ENCODE measurements at places on chromosomes 11 and 22.

DNA sequence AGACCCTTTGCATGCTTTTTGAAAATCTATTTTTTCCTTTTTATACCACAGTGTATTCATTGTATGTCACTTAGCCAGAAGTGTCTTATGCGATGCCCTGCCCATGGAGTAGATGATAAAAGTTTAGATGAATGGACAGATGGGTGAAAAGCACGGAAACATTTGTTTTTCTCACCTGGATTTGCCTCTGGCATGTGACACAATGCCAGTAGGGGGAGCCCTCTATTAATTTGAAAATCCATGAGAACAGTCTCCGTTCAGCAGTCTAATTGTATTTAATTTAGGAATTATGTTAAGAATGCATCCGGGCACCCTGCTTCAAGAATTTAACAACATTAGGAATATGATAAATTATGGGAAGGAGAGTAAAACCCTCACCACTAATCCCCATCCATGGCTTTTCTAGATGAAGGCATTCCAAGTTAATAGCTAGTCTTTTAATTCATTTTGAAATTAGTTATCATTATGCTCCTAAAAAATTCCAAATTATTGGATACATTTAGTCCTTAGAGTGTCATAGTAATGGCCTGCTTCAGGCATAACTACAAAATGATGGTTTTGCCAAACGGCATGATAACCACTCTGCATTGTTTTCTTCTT, 55.3 kb upstream of the ALKBH3 start:
- no peak for DNase-seq

- DNase-seq: no peak
Measured at GRCh38 chr11:10952872-10953271, 95.0 kb upstream of the ZBED5 start.

DNA sequence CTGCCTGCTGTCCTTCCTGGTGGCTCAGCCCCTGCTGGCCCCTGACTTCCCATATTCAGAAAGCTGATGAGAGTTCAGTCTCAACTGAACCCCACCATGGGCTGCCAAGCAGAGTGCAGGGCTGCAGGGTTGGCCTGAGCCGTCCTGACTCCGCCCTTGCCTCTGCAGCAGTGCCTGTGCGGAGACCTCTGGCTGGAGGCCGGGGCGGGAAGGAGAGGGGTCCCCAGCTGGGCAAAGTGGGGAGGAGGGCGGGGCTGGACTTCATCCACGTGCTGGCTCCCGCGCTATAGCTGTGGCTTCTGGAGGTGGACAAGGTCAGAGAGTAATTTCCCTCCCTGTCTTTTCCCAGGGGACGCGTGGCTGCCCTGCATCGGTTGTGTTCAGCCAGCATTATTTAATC, 13.6 kb downstream of the GLB1L3 start:
- no peak for DNase-seq

DNA sequence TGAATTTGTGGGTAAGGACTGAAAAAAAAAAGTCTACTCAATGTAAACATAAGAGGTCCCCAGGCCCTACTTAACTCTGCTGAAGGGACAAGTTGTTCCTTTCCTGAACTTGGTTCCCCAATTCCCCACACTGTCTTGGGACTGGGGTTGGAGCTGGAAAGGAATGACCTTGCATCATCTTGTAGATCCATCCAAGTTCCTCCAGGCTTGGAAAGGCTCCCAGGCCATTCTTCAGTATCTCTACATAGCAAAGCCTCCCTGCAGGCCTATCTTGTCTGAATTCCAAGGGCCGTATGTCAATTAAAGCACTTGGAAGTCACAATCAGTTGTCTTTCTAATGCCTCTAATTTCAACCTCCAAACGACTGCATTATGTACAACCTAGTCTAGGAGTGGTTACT, 361.2 kb downstream of the TMEM135 start:
- no peak for DNase-seq

GRCh38 chr11:38796281-38796680, 2198.2 kb upstream of the RAG2 start:
- DNase-seq: peak; percentile 17

- no peak for DNase-seq
Measured at GRCh38 chr11:125070699-125071254, 7.7 kb downstream of the SLC37A2 start.

DNA sequence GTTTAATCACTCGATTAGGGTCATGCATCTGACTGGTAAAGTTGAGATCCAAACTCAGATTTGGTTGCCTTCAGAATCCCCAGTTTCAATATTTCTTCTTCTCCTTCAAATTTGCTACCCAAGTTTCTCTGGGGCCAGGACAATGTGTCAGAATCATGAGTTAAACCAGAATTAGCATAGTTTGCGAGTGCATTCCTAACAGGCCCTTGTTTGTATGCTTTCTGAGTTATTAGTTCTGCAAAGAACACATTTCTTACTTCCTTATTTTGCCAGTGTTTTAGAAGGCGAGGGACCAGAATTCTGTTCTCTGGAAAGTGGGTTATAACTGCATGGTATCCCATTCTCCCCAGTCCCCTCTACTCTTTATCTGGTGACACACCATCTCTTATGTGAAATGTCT, 112.0 kb downstream of the ARL14EP start:
- DNase-seq: no peak

- no peak for DNase-seq
Measured at GRCh38 chr22:37472418-37473006, 13.7 kb downstream of the MFNG start.

DNA sequence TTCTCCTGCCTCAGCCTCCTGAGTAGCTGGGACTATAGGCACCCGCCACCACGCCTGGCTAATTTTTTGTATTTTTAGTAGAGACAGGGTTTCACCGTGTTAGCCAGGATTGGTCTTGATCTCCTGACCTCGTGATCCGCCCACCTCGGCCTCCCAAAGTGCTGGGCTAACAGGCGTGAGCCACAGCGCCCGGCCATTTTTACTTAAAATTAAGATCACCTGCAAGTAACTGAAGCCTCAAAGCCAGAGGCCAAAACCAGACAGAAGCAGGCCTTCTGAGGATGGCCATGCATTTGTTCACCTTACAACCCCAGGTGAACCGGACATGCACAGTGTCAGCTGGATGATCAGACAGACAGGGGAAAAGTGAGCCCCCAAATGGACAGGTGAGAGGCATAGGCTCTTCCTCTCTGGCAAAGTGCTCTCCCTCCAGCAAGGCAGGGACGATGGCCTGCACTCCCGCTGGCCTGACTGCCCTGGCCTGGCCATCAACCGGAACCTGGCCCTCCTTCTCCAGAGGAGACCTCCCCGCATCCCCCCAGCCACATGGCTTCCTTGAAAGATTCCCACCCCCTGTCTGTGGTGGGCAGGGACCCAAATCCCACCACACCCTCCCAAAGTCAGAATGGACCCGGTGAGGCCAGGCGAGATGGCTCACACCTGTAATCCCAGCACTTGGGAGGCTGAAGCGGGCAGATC, 25.9 kb downstream of the APOBEC3H start:
- DNase-seq: no peak

- DNase-seq: no peak
Measured at GRCh38 chr11:926341-926916, 759 bp downstream of the AP2A2 start.

GRCh38 chr11:119436711-119437110, 13.7 kb upstream of the THY1 start:
- DNase-seq: no peak

DNA sequence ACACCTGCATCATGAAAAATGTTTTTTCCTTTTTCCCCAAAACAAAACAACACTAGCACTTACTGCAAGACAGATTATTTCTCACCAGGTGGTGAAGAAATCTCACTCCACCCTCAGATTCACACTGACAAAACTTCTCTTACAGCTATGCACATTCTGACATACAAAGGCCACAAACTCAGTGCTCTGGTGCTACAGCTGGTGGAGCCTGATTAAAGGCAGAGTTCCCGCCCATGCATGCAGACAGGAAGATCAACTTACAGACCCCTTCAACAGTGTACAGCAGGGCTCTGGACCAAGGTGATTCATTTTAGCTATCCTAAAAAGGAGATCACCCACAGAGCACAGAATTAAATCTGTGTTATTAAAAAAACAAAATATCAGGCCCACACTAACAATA, 112.6 kb downstream of the CADM1 start:
- no peak for DNase-seq

GRCh38 chr11:95353706-95354105, 122.7 kb upstream of the SESN3 start:
- no peak for DNase-seq

GRCh38 chr11:94507485-94507884, 4.8 kb upstream of the C11orf97 start:
- no peak for DNase-seq

GRCh38 chr11:125489166-125489565, 6.9 kb downstream of the FEZ1 start:
- DNase-seq: no peak

DNA sequence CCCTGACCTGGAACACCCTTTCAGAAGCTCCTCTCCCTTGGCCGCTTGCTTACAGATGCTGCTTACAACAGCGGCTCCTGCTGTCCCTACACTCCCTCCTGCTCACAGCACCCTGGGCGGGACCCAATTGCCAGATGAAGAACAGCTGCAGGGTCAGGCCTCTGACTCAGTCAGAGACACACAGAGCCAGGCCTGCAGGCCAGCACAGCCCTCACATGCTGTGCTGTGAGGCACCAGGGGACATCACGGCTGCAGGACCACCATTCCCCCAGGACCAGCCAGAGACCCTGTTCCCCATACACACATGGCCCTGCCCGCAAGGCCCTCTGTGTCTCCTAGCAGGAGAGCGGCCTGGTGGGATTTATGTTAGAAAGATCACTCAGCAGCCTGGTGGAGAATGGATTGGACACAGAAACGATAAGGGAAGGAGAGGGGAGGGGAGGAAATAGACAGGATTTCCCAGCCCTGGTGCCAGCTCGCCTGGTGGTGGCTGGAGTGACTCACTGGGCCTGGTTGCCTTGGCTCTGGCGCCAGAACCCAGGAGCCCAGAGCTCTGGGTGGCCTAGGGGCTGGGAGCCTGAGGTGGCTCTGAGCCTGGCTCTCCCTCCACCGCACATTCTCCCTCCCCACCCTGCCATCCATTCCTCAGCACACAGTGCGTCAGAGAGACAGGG, 6.7 kb downstream of the CAPN5 start:
- DNase-seq: peak; percentile 72

- DNase-seq: no peak
Measured at GRCh38 chr11:113529606-113530005, 54.4 kb upstream of the DRD2 start.

- peak; percentile 18 for DNase-seq
Measured at GRCh38 chr11:45655347-45655756, 10.1 kb downstream of the CHST1 start.

- DNase-seq: no peak
Measured at GRCh38 chr11:78365381-78365792, 52.2 kb downstream of the GAB2 start.

GRCh38 chr22:24532075-24532474, 22.9 kb downstream of the GUCD1 start:
- no peak for DNase-seq

GRCh38 chr11:57444362-57445121, 15.8 kb upstream of the RTN4RL2 start:
- no peak for DNase-seq

DNA sequence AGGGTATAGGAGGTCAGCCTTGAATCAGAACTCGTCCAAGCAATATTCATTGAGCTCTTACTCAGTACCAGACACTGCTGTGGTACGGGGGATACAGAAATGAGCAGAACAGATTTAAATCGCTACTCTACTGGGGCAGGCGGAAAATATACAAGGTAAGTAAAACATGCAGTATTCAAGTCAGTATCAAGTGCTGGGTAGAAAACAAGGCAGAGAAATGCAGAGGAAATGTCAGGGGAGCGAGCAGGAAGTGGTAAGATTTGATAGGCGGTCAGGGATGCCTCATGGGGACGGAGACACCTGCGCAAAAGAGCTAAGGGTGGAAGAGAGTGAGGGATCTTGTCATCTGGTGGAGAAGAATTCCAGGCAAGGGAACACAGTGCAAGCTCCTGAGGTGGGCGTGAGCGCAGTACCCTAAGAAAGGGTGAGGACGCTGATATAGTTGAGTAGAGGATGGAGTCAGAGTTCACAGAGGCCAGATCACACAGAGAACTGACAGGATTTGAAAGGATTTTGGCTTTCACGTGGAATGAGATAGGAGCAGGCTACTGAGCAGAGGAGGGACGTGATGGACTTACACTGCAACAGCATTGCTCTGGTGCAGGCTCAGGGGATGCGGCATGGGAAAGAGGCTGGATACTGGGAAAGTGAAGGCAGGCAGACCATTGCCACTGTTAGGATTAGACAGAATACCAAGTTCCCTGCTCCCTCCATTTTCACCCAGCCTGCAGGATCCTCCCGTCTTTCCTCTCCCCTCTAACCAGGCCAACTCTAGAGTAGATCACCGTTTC, 35.8 kb downstream of the SC5D start:
- DNase-seq: no peak

DNA sequence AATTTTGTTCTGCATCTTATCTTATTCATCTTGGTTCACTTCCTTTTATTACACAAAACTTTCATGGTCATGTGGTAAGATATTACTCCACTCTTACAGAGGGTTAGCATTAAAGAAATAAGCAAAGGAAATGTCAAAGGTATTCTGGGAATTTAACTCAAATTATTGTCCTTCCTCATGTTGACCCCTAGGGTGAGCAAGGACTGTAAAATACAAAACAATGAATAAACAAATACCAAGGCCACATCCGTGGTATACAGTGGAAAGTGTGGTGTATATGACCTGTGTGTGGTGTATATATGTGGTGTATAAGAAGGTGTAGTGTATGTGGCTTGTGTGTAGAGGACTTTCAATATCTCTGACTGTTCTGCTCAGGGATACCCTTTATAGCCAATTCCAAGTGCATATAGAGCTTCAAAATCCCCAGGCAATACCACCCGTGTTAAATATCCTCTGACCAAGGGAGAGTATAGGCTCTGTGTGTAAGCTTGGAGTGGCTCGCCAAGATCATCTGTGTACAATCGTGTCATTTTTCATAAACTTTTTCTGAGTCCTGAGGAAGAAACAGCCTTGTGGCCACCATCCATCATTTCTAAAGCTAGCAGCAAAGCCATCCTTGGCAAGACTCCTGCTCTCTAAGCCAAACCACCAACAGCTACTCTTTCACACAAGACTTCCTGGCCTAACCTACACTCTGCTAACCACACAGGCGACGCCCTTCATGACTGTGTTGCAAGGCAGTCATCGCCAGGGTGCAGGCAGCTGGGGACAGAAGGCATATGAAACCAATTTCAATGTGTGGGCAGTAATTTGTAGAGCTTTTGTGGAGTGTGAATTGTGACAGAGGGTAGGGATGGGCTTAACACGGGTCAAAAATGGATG, 548.0 kb downstream of the ETS1 start:
- DNase-seq: peak; percentile 82

DNA sequence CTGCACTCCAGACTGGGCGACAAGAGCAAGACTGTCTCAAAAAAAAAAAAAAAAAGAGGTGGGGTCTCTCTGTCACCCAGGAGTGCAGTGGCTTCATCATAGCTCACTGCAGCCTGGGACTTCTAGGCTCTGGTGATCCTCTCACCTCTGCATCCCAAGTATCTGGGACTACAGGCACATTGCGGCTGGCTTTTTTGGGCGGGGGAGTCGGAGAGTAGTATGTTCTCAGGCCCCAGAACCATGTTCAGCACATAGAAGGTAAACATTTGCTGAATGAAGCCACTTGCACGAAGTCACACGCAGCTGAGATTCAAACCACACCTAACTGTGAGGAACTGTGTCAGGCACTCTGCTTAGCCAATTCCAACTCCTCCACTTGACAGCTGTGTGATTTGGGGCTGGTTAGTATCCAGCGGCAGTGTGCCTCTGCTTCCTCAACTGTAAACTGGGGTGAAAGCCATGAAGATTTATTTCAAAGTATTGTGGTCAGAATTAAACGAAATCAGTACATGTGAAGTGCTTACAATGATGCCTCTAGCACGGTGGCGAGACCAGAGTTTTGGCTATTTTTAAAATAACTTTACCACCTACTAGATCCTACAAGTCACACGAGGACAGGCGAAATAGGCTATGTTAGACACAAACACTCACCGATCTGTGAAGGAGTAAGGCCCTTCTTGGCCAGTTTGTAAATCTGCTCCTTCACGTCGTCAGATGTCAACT, 789 bp downstream of the RPS13 start:
- no peak for DNase-seq
